ENCODE measurements at places on chromosomes 5 and 9.

DNA sequence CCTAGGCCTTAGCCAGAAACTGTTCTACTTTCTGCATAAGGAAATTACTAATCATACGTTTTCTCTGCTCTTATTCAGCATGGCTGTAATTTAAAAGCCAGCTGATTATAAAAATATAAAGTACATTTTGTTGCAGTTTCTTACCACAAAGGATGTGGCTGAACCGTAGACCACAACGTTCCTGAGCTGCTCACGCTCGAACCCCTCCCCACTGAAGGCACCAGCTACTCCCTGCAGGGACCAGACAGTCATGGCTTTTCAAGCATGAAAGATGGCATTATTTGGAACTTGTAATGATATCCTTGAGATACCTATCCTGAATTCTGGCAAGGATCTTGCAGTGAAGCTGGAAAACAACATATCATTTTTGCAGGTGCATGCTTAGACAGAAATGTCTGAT, 91.8 kb upstream of the DMRT1 start:
- no peak for DNase-seq

GRCh38 chr5:169973056-169973455, 7.2 kb downstream of the INSYN2B start:
- no peak for DNase-seq

DNA sequence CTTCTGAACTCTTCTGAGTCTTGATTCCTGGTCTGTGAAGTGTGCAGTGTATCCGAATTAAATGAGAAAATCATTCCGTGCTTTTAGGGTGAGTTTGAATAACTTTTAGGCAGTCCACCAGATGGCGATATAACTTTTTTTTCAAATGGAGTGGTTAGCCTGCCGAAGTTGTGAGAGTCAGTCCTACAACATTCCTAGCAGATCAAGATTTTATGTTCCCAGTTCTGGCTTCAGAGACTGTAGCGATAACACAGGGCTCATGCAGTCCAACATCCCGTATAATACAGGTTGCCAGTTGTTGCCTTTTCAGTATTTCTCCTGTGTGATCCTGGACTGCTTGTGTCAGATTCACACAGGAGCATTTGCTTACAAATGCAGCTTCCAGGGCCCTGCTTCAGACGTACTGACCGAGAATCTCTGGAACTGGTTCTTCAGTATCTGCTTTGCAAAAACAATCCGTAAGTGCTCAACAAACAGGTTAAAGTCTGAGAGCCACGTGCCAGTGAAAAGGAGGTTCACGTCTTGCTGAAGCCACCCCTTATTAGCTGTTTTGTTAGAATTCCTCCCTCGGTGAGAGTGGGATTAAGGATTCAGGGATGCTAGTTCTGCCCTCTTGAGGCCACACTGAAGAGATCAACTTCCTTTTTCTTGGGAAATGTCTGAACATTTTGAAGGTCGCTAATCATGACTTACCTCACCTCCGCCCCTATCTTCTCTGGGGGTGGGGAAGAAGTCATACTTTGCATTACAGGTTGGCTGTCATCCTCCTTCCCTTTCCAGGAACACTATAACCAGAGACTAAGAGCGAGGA, 22.8 kb downstream of the SMIM3 start:
- DNase-seq, result peak; percentile 69

DNA sequence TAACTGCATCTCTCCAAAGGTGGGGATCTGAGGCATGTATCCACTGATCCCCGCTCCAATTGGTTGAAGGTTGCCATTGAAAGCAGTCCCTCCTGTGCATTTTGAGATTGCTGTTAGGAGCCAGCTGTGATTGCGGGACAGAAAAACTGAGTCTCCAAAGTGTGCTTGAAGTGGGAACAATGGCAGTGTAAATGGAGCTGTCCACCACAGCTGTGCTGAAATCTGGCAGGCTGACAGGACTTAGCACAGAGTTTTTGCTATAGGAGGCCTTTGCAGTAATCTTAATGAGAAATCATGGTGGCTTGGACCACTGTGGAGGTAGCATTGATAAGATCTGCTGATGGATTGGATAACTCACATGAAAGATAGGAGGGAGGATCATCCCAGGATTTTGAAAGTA, 3.3 kb downstream of the RNF20 start:
- no peak for DNase-seq

All from SK-N-DZ (cell line).